ENCODE measurements at places on chromosomes 11 and 22.

DNA sequence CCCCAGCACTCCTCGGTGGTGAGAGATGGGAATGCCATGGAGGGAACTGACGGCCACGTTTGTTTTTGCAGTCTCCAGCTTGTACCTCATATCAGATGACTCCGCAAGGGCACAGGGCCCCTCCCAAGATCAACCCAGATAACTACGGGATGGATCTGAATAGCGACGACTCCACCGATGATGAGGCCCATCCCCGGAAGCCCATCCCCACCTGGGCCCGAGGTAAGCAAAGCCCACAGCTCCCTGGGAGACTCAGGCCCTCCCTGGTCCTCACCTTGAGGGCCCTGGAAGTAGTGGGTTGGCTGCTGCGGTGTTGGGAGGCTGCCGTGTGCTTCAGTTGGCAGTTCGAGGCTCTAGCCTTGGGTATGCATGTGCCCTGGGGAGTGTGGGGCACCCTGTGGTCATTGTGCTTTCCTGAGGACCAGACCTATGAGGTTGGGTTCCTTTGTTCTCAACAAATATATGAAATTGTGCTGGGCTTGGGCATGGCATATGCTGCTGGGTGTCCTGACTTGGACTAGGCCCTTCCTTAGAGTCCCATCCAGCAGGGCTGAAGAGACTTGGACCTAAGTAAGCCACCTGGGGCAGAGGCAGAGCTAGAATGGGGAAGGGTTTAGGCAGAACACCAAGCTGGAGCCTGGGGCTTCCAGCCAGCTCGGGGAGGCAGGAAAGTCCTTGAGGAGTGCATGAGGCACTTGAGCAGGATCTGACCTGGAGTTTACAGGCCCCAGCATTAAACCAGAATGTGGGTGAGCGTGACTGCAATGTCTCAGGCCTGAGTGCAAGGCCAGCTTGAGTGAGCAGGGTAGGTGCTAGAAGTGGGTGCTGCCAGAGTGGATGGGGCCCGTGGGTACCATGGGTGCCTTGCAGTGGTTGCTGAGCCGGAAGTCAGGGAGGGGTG is 26.4 kb downstream of the INCENP start:
- DNase-seq: no peak

GRCh38 chr22:24883432-24883831 is 63.1 kb downstream of the LHFPL7 start:
- no peak for DNase-seq

- DNase-seq: no peak
Observed at GRCh38 chr11:69518081-69518950, 36.9 kb downstream of the LINC01488 start.

DNA sequence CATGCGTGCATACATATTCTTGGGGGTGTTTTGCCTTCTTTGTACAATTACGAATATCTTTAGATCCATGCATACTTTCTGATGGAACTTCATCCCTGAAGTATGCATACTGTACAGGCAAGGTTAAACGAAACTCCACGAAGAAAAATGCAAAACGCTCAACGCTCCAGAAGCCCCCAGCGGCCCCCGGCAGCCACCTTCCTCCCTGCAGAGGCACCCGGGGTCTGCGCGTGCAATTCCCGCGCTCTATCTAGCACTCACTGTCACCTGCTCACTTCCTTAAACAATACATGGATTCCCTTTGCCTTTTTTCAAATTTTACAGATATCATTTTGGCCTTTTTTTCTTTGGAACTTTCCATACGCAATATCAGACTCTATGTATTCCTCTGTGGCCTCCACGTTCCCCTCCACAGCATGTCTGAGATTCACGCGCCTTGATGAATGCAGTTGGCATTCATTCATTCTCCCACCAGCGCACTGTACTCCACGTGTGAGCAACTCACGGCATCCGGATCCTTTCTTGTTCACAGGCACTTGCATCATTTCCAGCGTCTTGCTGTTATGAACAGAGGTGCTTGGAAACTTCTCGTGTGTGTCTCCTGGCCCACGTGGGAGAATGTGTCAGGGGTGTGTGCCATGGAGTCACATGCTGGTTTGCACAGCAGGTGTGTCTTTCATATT is 214.3 kb downstream of the CTTN start:
- no peak for DNase-seq

- DNase-seq: peak; percentile 49
Observed at GRCh38 chr11:114308689-114309089, 12.5 kb downstream of the NNMT start.

DNA sequence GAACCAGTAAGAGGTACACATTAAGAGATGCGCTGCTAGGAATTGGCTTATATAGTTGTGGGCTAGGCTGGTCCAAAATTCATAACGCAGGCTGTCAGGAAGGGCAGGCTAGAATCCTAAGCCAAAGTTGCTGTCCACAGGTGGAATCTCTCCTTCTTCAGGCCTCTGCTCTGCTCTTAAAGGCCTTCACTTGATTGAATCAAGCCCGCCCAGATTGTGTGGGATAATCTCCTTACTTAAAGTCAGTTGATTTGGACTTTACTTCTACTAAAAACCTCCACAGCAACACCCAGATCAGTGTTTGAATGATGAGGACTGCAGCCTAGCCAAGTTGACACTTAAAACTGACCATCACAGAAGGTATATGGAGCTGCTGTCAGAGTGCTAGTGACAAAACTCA is 68.8 kb downstream of the LRRC32 start:
- no peak for DNase-seq

DNA sequence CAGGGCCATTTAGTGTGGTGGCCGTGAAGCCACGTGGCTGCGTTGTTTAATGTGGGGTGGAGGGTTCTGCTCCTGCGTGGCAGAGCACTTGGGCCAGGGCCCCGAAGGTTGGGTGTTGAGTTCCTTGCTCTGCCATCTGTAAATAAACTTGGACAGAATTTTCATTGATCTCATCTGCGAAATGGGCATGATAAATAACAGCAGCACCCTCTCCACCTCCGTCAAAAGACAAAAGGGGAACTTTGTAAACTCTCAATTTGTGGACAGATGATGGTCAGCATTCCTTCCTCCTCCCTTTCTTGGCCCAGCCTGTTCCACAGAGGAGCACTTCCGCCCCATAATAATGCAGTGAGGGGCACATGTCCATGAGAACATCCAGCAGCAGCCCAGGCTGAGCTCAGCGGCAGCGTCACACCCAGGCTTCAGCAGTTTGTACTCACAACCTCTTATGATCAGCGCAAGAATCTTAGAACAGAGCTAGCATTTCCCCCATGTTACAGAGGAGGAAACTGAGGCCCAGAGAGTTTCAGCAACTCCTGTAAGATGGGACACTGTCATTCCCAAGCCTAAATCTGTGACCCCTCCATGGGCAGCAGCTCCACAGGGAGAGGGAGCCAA is 874.5 kb downstream of the BRD1 start:
- no peak for DNase-seq

DNA sequence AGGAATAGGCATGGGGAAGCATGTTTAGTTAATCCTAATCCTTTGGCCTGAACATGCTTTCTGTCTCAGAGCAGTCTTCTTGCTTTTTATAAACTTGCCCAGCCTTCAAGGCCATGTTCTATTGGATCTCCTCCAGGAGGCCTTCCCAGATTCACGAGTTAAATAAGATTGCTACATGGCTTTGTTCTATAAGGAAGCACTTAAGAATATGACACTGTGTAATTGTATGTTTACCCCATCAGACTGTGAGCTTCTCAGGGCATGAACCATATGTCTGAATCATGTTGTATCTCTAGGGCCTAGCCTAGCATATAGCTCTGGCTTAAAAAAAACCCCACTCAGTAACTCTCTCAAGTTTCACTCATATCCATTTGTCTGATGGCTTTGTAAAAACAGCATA is 26.4 kb upstream of the UCP3 start:
- peak; percentile 10 for DNase-seq

- no peak for DNase-seq
Observed at GRCh38 chr11:93288767-93289166, 41.8 kb upstream of the DEUP1 start.

- DNase-seq: peak; percentile 4
Observed at GRCh38 chr11:60498853-60499252, 6.3 kb downstream of the MS4A12 start.

DNA sequence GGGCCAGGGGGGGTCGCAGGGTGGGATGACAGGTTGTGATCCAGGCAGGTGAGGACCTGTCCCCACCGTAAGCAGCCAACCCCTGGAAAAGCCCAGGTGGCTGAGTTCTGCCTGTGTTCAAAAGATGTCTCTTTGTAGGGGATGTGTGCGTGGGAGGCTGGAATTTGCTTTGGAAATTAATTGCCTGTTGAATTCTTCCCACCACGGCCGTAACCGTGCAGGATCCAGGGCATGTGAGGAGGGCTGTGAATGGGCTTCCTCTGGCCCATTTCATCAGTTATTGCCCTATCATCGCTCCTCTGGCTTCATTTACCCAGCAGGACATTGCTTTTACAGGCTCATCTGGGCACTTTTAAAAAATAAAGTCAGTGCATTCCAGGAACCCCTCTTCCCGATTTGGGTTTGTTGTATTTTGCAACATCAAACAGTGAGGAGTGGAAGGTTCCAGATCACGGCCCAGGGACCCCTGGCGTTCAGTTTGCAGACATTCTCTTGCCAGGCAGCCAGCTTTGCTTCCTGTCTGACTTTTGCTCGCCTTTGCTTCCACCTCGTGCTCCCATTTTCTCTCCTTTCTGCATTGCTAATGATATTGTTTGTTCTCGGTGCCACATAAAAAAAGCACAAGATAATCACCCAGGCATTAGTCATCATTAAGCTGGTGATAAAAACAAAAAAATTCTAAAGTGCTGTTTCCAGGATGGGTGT is 1306.6 kb downstream of the BRD1 start:
- no peak for DNase-seq

DNA sequence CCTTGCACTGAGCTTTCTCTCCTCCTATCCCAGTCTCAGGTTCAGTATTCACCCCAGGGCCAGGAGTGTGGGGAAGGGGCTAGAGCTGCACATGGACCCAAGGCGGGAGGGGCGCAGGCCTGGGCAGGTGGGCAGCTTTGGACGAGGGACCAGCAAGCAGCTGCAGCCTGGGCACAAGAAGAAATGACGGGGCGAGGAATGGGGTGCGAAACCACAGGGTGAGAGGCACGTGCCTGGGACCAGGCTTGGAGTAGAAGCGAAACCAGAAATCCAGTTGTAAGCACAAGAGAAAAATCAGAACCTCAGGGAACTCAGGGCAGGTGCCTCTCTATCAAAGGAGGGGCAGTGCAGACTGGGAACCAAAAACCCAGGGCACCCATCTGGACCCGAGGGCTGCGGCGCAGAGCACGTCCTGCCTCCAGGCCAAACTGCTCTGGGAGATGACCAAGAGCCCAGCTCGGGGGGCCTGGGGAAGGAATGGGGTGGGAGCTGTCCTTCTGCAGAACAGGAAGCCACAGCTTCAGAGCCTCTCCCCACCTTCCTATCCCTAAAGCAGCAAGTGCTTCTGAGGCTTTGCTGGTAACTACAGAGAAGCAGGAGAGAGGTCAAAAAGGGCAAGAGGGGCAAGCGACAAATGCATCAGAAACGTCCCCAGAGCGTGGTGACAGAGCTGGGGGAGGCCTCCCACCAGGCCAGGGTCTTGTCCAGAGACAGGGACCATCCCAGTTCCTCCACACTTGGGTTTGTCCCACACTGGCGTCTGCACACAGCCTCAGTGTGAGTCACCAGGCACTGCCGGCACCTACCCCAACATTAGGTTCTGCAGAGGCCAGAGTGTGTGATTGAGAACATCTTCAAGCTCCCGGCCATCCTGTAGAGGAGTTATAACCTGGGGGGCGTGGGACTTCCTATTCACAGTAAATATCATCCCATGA is 18.3 kb upstream of the TMPRSS4 start:
- DNase-seq: no peak

DNA sequence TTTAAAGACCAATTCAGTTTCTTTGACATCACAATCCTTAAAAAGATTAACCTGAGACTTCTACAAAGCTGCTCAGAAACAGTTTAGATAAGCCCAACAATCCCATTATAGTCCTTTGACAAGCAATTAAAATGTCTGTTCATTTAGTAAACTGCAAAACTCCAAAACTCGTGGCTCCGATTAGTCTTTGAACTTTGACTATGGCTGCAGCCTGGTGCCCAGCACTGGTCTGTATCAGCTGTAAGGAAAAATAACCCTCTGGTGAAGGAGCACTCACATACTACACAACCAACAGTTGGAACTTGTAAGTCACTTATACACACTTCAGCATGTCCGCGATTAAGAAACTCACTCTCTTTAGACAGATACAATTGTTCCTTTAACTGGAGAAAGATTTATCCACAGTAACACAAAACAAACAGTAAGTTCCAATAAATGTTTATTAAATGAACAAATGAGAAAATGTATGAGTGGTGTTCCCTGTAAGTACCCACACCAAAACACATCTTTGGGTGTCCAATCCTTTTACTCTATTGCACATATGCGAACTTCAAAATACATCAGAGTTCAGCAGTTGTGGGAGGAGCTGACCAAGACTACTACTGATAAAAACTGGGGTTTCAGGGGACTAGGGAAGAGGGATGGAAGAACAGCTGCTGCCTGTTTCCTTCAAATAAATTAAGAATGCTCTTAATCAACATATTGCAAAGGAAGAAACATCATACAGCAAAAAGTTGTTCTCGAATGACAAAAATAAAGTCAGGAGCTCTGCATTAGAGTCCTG is 36.4 kb downstream of the PITPNB start:
- DNase-seq: no peak

DNA sequence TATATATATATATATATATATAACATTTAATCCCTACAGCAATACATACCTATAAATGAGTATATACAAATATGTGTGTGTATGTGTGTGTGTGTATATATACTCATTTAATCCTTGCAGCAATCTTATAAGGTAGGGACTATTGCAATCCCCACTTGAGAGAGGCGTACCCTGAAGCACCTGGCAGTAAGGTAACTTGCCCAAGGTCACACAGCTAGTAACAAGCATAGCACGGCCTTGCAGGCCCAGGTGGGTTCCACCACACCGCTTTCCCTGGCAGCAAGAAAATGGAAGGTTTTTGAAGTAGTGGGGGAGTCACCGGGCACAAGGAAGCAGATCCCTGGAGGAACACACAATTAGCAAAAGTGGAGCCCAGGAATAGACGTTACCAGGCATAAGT is 3.3 kb upstream of the ADA2 start:
- DNase-seq: no peak

DNA sequence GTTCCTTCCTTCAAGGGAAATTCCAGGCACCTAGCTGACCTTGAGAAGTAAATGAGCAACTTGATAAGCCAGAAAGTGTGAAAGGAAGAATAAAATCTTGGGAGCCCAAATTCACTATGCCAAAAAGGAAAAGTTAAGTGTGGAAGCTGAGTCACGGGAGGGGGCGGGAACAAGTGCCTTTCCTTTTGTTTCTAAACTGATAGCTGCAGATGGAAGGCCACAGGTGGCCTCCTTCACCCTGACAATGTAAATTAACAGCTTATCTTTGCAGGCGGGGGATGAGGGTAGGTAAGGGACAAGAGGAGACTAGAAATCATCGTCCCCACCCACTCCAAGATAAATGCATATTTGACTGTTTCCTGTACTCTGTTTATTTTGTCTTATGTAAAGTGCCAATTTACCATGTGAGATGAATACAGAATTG is 36.4 kb upstream of the TREH start:
- no peak for DNase-seq

GRCh38 chr11:48109046-48109666 is 107.5 kb upstream of the OR4B1 start:
- DNase-seq: peak; percentile 78

Measured in kidney tubule cell (primary cell).